MCF 10A (cell line): ENCODE measurements at places on chromosomes 5 and 9. TPM values are rescaled to one million over a fixed set of nuclear protein-coding genes. Genes with fewer than 3 reads are reported as not detected.

KIF2A gene
- 45.0 and 61.0 TPM in 2 replicates for total RNA-seq

GFI1B gene
- total RNA-seq: not detected in 2 replicates

TAL2 gene
- total RNA-seq: not detected in 2 replicates

ADAMTS13 gene
- total RNA-seq: 4.1 and 6.1 TPM in 2 replicates

ZFP62 gene
- total RNA-seq: 31.2 and 36.9 TPM in 2 replicates

ELL2 gene
- total RNA-seq: 144 and 147 TPM in 2 replicates

MAMDC2 gene
- total RNA-seq: not detected in 2 replicates

- no peaks in the 10 kb centered on the region for H3K36me3 ChIP-seq
- no peak for DNase-seq
- H3K27me3 ChIP-seq: no peaks in the 10 kb centered on the region
- no peak overlapping the region for H3K27ac ChIP-seq
These were observed 123.6 kb downstream of the SEMA6A start for GRCh38 chr5:116451066-116451465.

- H3K4me1 ChIP-seq: no peaks in the 10 kb centered on the region
- H3K27ac ChIP-seq: no peak overlapping the region
- H3K27me3 ChIP-seq: no peaks in the 10 kb centered on the region
- no peaks in the 10 kb centered on the region for H3K36me3 ChIP-seq
- H3K4me3 ChIP-seq: no peak overlapping the region
These were observed 22.8 kb upstream of the FOXB2 start for GRCh38 chr9:76996700-76997099.

GRCh38 chr9:99782962-99783718 lies 38.5 kb upstream of the NR4A3 start:
- no peak for DNase-seq
- H3K27me3 ChIP-seq: peaks cover 39% of the 10 kb centered on the region
- no peak overlapping the region for H3K4me3 ChIP-seq
- H3K36me3 ChIP-seq: no peaks in the 10 kb centered on the region

- peak overlapping the region; percentile 39 for H3K27ac ChIP-seq
- no peak overlapping the region for H3K4me3 ChIP-seq
- no peaks in the 10 kb centered on the region for H3K36me3 ChIP-seq
These were observed 188.8 kb downstream of the NTRK2 start for GRCh38 chr9:84858364-84858763.

DNA sequence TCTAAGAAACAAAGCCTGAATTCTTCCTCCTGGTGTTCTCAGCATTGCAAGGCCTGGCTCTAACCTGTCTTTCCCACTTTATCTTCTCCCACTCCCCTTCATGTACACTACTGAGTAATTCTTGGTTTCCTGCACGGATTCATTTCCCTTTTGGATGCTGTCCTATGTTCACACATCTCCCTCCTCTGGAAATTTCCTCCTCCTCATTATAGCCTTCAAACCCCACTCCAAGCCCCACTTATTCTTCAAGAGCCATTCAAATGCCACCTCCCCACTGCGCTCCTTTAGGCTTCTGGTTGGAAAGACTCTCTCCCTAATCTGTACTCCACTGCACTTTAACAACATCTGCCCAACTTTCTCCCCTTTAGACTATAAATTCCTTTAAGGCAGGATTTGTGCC lies 28.2 kb upstream of the C5orf63 start:
- H3K4me3 ChIP-seq: no peak overlapping the region
- H3K4me1 ChIP-seq: no peaks in the 10 kb centered on the region
- H3K27me3 ChIP-seq: no peaks in the 10 kb centered on the region
- H3K27ac ChIP-seq: no peak overlapping the region

- DNase-seq: no peak
- no peak overlapping the region for H3K27ac ChIP-seq
- peaks cover 18% of the 10 kb centered on the region for H3K27me3 ChIP-seq
- H3K4me3 ChIP-seq: no peak overlapping the region
These were observed 53.4 kb downstream of the ROR2 start for GRCh38 chr9:91896513-91897121.

- H3K27ac ChIP-seq: no peak overlapping the region
- peaks cover 28% of the 10 kb centered on the region for H3K4me1 ChIP-seq
- no peaks in the 10 kb centered on the region for H3K27me3 ChIP-seq
- DNase-seq: peak; percentile 82
- no peak overlapping the region for H3K4me3 ChIP-seq
- no peaks in the 10 kb centered on the region for H3K36me3 ChIP-seq
These were observed 285.7 kb downstream of the DNAH5 start for GRCh38 chr5:13658761-13659160.

- no peaks in the 10 kb centered on the region for H3K4me1 ChIP-seq
- no peak overlapping the region for H3K4me3 ChIP-seq
- H3K36me3 ChIP-seq: no peaks in the 10 kb centered on the region
- H3K27me3 ChIP-seq: no peaks in the 10 kb centered on the region
These were observed 330.5 kb upstream of the ZNF462 start for GRCh38 chr9:106532306-106533015.

- H3K27me3 ChIP-seq: peaks cover 13% of the 10 kb centered on the region
- no peak overlapping the region for H3K27ac ChIP-seq
- DNase-seq: no peak
- H3K4me3 ChIP-seq: no peak overlapping the region
These were observed 112.7 kb downstream of the NTRK2 start for GRCh38 chr9:84781931-84782866.

- H3K27ac ChIP-seq: no peak overlapping the region
- no peaks in the 10 kb centered on the region for H3K27me3 ChIP-seq
- H3K4me1 ChIP-seq: peaks cover 34% of the 10 kb centered on the region
- H3K36me3 ChIP-seq: no peaks in the 10 kb centered on the region
- DNase-seq: peak; percentile 88
- no peak overlapping the region for H3K4me3 ChIP-seq
These were observed 14.6 kb downstream of the NREP start for GRCh38 chr5:111742177-111742994.

DNA sequence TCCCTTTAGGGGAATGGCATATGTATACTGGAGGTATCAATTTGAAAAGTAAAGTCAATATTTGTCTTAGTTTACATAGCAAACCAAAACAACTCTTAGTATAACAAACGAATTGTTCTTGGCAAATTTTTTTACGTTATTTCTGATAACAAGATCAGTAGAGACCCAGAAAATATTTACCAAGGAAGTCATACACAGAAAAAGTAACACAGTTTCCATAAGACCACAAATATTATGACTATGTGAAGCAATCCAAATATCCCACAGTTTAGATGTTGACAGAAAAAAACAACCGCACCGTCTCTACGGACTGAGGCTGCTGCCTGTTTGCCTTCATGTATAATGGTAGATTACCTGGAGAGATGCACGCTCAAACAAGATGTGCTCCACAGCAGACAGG lies 46.5 kb upstream of the DAPK1 start:
- H3K36me3 ChIP-seq: no peaks in the 10 kb centered on the region
- no peak for DNase-seq
- H3K27ac ChIP-seq: no peak overlapping the region
- no peaks in the 10 kb centered on the region for H3K4me1 ChIP-seq

DNA sequence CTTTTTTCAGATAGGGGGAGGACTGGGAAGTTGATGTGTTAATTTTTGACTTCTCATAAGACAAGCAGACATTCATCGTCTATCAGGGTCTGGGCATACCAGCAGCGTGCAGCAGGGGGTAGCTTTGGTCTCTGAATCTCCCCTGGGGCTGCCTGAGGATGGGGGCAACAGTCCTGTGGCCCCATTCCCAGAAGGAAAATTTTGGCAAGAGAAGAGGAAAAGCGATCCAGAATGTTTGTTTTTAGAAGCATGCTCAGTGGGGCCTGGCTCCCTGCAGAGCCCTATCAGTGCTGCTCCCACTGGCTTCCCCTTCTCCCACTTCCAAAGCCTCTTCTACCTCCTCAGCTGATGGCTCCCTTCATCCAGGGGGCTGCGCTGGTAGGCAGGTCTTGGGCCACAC lies 194.8 kb upstream of the IL12B start:
- H3K36me3 ChIP-seq: no peaks in the 10 kb centered on the region
- no peak overlapping the region for H3K27ac ChIP-seq
- no peaks in the 10 kb centered on the region for H3K27me3 ChIP-seq
- no peaks in the 10 kb centered on the region for H3K4me1 ChIP-seq
- no peak overlapping the region for H3K4me3 ChIP-seq

DNA sequence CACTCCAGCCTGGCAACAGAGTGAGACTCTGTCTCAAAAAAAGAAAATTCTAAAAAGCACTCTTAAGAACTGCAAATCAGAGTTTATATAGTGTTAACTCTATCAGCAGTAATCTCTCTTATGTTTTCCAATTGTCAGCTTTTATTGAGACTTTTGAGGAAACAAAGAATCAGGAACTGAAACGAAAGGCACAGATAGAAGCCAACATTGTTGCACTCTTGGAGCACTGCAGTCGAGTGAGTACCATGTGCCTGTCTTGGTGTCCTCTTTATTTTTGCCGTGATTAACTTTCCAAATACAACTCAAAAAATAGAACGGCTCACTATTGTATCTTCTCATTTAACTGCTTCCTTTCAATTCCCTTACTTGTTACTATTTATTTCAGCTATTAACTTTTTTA lies 41.7 kb upstream of the LRRC19 start:
- DNase-seq: no peak
- H3K4me1 ChIP-seq: no peaks in the 10 kb centered on the region
- H3K36me3 ChIP-seq: peaks cover 10% of the 10 kb centered on the region
- H3K4me3 ChIP-seq: no peak overlapping the region
- no peak overlapping the region for H3K27ac ChIP-seq

DNA sequence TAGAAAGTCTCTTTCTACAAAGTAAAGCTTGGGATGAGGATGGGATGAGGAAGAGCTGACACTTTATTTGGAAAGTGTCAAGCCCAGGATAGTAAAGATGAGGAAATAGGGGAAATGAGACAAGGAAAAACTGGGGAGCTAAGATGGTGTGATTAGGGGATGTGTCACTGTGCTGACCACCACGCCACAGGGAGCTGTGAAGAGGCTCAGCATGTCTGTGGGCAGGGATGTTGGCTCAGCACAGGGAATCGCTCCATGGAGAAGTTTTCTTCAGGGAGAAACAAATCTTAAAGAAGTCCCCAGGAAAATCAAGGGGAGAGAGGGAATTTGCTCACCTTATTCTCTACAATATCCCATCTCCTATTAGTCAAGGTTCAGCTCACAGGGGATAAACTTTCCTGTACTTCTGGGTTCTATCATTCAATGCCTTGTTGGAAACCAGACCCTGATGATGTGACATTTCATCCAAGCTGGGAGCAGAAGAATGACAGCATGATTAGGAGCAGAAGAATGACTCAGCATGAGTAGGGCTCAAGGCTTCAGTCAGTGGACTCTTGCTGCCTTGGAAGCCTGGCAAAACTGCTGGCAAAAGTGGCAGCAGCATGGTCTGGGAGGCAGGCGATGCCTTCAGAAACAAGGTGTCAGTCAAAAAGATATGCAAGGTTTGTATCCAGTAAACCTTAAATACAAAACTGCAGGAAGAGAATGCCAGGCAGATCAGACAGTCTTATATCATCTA lies 4.9 kb downstream of the HSPB3 start:
- H3K4me1 ChIP-seq: peaks cover 9% of the 10 kb centered on the region
- H3K36me3 ChIP-seq: no peaks in the 10 kb centered on the region
- no peak overlapping the region for H3K4me3 ChIP-seq
- H3K27me3 ChIP-seq: no peaks in the 10 kb centered on the region
